ENCODE measurements at places on chromosomes 3 and 15.

GRCh38 chr3:129878355-129878754 lies 15.2 kb downstream of the TMCC1 start:
- no peak for DNase-seq

- no peak for DNase-seq
These were observed 15.3 kb upstream of the TBC1D21 start for GRCh38 chr15:73858062-73858461.

DNA sequence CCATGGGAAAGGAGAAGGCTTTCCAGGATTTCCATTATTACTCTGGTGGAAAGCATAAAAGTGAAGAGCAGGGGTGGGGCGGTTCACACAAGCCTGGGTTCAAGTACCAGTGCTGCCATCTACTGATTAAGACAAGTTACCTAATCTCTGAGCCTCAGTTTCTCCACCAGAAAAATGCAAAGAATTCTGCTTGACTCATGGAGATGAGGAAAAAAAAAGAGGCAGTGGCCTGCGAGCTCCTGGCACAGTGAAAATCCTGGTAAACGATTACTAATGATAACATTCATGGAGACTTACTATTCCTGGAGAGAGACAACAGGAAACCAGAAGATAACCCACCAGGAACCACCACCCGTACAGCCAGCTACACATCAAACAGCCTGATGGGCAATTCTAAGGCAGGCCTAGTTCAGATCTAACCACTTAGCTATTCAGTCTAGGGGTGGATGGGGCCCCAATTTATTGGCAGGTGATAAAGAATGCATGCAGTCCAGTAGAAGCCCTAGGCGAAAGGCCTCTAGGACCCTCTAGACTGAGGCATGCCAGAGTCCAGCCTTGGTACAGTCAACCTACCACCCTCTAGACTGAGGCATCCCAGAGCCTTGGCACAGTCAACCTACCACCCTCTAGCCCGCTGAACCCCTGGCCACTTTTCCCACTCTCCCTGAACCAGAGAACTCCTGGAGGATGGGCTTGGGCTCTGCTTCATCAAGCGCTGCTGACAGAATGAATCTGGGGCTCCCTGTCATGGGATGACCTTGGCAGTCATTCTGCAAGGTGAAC lies 2.5 kb downstream of the AMOTL2 start:
- DNase-seq, result no peak

DNA sequence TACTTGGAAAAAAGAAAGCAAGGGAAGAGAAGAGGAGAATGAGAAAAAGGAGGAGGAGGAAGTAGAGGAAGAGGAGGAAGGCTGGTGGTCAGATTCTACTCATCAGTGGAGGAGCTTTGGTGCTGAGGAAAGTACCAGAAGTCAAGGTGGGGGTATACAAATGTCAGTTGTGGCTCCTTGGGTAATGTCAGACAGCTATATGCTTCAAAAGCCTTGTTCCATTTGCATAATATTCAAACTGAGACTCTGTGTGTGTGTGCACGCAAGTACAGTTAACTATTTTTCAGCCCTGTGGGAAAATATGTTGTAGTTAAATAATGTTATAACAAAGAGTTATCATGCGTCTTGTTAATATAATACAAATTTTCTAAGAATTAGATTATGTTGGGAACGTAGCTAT lies 609.7 kb downstream of the PDCD6IP start:
- DNase-seq, result no peak

DNA sequence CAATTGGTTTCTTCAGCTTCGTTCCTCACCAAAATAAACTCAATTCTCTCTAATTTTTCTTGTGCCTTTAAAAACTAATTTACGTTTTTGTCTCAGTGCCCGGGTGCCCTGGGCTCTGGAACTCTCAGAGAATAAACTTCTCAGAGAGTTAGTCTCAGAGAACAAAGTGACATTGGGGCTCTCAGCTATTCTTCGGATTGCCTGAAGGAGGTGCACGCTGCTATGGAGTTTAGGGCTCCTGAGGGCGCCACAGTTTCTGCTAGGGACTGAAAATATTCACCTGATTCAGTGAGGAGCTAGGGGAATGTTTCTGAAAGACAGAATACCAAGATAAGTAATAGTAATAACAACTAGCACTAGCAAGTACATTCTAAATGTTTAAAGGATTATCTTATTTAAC lies 22.7 kb downstream of the ZIC4 start:
- DNase-seq, result no peak

DNA sequence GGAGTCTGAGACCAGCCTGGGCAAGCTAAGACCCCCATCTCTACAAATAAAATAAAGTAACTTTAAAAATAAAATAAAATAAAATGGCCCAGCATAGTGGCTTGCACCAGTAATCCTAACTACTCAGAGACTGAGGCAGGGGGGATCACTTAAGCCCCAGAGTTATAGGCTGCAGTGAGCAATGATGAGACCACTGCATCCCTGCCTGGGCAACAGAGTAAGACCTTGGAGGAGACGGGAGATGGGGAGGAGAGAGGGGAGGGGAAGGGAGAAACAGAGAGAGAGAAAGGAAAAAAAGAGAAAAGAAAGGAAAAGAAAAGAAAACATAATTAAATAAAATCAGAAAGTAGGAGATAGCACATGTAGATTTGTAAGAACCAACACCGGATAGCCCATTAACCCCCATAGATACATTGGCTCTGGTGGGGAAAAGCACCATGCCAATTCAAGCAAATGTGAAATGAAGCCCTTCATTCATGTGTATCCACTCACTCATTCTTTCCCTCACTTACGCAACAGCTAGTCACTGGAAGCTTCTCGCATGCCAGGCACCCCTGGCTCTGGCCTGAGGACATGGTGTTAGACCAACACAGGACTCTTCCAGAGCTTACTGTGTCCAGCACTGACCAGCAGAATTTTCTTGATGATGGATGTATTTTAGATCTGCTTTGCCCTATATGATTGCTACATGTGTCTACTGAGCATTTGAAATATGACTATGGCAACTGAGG lies 183.2 kb downstream of the MAGI1 start:
- DNase-seq, result no peak

- DNase-seq, result no peak
These were observed 197.5 kb upstream of the LYSMD4 start for GRCh38 chr15:99930696-99931095.

DNA sequence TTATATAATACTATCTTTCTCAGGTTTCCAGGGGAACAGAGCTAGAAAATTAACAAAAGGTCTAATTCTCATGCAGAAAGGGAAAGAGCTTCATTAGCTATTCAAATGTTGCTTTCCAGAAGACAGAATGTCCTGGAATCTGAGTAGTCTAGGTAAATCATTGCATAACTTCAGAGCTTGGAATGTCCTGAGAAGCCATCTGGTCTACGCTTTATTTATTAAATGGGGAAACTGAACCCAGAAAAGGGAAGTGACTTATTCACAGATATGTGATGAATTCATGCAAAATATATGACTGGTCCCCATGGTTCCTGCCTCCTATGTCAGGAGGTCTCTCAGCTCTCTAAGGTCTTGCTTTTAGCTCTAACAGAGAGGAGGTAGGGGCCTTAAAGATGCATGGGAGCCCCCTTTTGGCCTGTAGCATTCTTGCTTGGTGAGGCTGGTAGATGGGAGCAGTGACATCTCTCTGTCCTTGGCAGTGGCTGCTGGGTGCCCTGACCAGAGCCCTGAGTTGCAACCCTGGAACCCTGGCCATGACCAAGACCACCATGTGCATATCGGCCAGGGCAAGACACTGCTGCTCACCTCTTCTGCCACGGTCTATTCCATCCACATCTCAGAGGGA lies 99.2 kb downstream of the CEMIP start:
- no peak for DNase-seq

DNA sequence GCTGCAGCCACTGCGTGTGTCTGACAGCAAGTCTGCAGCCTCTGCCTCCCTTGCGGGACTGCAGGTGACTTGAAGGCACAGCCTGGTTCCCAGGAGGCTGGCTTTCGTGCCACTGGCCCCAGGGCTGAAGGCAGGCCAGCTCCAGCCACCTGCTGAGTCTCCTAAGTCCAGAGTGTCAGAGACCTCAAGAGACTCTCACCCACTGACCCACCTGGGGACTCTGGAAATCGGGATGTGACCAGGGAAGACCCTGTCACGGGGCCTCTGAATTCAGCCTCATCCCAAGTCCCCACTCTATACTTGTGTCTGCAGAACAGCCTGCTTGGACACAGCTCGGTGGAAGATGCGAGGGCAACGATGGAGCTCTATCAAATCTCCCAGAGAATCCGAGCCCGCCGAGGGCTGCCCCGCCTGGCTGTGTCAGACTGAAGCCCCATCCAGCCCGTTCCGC lies 16.3 kb downstream of the ISG20 start:
- no peak for DNase-seq

- DNase-seq, result no peak
These were observed 128.2 kb downstream of the LRRK1 start for GRCh38 chr15:101047301-101047781.

DNA sequence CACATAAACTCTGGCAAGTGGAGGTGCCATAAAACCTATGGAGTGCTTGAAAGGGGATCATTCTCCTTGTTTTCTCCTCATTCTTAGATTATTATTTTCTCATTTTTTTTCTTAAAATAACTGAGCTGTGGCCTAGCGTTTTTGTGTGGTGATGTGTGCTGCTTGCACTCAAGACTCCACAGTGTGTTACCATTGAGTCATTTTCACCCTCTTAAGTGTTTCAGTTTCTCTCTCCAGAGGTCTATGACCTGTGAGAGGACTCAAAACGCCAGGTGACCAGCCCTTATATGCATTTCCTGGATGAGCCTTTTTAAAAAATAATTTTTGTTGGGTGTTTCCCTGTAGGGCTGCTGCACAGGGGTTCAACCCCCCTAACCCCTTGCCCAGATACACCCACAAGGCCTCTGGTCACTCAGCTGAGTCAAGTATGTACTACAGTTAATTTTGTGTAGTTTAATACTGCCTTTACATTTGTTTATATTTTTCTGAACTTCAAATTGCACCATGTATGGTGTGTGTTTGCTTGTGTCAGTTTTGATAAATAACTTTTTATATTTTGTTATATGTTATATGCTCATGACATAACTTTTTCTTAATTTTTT lies 15.4 kb upstream of the BTLA start:
- no peak for DNase-seq

DNA sequence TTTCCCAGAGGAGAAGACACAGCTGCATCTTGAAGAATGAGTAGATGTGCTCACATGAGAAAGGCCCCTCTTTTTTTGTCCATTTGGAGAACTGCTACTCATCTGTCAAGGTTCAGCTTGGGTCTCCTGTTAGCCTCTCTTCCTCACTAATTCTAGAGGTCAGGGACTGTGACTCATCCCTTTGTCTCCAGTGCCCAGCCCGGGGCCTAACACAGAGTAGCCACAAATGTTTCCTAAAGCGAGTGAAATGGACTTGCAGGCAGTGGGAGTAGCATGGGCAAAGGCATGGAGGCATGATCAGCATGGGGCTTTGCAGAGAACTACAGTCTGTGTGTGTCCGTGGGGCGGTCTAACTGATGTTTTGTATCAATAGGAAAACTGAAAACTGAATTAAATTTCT lies 33.9 kb upstream of the MRPS22 start:
- DNase-seq, result no peak

DNA sequence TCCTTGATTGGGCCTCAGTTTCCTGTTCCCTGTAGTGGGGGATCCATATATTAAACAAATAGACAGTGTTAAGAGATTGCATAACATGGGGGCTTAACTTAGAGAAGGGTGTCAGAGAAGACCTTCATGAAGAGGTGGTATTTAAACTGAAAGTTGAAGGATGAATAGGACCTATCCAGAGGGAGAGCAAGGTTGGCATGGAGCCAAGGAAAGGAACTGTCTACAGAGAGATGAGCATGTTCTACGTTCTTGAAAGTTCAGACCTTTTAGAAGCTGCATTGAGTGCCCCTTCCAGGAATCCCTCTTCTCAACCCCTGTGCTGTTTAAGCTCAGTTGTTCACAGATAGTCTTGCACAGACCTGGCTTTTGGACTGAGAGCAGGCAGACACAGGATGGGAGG lies 2.4 kb downstream of the HTD2 start:
- DNase-seq, result no peak

DNA sequence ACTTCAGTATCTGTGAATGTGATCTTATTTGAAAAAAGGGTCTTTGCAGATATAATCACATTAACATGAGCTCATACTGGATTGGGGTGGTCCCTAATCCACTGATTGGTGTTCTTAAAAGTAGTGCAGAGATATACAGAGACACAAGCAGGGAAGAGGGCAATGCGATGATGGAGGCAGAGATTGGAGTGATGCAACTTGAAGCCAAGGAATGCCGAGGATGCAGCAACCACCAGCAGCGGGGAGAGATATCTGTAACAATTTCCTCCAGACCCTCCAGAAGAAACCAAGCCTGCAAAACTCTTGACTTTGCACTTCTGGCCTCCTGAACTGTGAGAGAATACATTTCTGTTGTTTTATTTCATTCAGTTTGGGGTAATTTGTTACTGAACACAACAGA lies 171.0 kb upstream of the MBNL1 start:
- no peak for DNase-seq

DNA sequence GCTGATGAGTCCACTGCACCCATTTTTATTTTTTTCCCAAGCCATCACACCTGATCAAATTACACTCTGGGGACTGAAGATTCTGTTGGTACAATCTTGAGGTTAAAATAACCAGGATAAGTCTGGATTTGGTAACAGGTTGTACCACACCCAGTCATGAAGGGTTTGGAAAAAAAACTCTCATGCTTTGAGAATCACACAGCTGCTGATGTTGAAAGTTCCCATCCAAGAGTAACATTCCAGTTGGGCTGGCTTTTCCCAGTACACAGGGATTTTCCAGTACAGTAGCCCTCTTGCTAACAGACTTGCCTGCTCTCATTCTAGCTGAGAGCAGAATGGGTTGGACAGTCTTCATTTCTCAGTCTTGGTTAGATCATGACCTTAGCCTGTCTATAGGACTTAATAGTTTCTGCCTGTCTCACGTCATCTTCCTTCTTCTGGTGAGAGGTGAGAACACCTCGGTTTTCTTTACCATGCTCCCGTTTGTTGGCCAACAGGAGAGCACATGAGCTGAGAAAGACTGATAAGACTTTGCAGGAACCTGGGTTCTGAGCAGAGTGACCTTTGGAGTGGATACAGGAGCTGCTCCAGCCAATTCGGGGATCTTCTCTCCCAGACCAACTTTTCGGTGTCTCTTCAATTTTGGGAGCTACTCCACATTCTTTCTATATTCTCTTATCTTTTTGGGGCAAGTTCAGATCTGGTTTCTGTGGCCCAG lies 300.1 kb upstream of the LYSMD4 start:
- no peak for DNase-seq

GRCh38 chr15:36810656-36811449 lies 231.4 kb downstream of the CDIN1 start:
- DNase-seq, result no peak

DNA sequence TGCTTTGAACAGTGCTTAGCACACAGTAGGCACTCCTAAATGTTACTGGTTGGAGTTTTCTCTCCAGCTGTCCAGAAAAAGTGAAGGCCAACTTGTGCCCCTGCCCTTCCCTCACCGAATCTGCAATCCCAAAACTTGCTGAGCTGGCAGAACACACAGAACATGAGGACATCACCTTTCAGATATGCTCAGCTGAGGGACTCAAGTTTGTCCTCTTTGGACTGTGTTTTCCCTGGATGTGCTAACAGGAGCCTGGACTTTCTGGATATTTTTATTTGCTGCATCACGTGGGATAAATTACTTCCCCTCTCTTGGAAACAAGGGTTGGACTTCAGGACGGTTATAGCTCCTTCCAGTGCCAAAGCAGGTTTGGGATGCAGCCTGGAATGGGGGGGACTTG lies 59.5 kb upstream of the SMAD6 start:
- DNase-seq, result no peak

Data from NCI-H1417 (cell line).